ENCODE measurements at places on chromosomes 3 and 15.

GRCh38 chr15:31489801-31490646 is 163.4 kb downstream of the KLF13 start:
- no peak for DNase-seq

DNA sequence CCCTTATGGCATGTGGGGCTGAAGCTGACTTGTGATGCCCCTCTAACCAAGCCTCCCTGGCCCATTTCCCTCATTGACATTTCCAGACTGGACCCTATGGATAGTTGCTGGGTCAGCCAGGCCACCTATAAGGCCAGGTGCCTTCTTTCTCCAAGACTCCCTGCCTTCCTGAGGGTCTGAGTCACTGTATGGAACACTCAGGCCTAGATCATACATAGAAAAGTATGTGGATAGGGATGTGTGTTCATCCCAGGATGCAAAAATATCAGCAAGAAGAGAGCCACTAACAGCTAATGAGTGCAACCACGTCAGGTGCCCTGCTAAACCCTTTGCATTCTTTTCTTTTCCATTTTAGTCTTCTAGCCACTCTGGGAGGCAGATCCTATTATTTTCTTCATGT is 168.4 kb upstream of the WNT5A start:
- no peak for DNase-seq

DNA sequence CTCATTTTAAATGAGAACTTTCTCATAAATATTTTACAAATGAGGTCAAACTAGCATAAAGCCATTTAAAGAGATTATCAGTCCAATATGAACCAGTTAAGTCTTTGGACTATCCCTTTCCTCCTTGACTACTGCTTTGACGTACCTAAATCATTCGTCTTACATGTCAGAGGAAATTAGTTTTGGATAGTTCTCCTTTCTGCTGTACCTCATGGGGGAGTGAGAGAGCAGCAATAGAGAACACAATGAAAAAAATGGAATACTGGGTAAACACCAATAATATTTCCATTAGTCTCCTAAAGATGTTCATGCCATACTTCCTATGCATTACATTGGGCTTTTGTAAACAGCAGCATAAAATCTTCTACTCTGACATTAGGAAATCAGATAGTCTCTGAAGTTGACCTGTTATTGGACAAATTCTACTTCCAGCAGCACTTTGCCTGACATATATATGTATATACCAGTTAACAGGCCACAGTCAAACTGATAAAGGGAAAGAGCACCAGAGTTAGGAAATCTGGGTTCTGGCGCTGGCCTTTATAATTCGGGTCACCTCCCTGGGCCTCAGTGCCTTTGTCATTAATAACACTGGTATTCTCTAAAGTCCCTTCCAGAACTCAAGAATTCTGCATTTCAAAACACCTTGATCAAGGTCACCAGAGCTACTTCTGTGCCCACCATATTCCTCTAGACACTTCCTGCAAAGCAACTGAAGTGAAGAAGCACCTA is 26.8 kb downstream of the TIMMDC1 start:
- no peak for DNase-seq

DNA sequence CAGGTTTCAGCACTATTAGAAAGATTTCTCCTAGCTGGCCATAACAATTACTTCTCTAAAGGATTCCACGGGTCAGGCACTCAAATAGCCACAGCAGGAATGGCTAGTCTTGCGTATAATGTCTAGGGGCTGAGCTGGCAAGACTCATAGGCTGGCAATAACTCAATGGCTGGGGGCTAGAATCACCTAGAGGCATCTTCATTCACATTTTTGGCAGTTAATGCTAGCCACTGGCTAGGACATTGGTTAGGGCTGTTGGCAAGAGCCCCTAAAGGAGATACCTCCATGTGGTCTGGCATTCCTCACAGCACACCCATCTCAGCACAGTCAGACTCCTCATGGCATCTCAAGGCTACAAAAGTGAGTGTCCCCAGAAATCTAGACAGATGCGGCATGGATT is 6.2 kb downstream of the SUSD5 start:
- DNase-seq, result no peak

- no peak for DNase-seq
Observed at GRCh38 chr15:74580538-74581350, 34.9 kb upstream of the CLK3 start.

All from ovary (tissue), 10 donors.